HCEC 1CT (cell line): ENCODE measurements at places on chromosomes 5 and 9.
A peak's percentile ranks its signal among the peaks of the same experiment; 100 is the strongest.

DNA sequence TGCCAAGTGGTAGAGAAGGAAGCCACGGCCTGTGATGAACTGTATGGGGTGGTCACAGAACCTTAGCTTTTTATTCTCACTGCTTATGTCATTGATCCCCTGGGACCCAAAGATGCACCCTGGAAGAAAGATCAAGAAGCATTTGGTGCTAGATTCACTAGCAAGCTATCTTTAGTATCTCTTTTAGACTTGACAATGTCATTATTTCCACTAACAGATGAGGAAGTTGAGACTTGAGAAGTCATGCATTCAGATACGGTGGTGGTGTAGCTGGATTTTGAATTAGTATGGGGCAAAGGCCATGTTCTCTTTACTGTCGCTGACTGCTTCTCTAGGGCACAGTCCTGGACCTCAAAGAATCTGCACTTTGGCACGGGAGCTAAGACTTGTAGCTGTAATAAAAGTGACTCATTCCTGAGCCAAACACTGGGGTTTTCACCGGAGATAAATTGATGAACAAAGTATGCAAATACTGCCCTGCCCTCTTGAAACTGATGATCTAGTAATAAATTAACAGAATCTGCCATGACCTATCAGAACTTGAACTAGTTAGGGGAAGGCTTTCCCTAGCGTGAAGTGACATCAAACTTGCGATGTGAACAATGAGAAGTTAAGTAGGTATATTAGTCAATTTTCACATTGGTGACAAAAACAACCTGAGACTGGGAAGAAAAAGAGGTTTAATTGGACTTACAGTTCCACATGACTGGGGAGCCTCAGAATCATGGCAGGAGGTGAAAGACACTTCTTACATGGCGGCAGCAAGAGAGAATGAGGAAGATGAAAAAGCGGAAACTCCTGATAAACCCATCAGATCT lies 5.4 kb downstream of the GDA start:
- no peak for DNase-seq

DNA sequence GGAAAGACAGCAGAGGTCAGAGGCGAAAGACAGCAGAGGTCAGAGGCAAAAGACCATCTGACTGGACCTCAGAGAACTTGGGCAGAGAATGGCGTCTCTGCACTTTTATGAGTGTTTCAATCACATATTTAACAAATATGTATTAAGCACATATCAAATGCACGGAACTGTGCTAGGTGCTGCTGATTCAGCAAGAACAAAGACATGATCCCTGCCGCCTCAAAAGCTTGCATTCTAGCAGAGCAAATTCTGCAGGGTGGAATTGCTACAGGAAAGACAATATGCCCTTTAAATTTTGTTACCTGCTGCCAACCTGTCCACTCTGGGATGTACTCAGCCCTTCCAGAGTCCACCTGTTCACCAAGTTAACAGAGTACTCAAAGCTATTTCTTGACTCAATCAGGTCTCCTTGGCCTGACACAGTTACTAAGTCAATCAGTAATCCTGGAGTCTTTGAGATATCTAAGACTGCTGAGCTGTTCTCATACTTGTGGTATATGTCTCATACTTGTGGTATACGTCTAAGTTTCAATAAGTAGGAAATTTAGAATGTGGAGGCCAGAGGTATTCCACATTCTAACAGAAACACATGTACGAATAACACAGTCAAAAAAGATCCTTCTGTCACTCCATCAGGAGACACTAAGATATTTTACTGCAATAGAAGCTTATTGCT lies 131.8 kb downstream of the GNAQ start:
- DNase-seq: peak; percentile 88

GRCh38 chr9:93655621-93656425 lies 79.4 kb downstream of the PHF2 start:
- no peak for DNase-seq

DNA sequence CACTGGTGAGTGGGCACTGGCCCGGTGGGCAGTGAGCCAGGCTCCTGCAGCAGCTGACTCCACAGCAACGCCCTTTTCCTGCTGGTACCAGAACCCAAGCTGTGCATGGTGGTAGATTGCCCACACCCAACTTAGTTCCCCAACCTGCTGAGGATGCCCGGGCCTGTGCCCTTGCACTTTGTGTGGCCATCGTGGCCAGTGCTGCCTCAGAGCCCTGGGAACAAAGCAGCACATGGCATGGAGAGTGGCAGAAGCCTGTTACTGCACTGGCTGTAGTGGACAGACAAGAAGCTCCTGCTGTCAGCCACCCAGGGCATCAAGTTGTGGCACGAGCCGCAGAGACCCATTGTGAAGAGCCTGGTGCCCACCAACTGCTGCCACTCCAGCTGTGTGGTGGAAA lies 612.9 kb downstream of the DNAH5 start:
- no peak for DNase-seq

GRCh38 chr5:134938030-134938429 lies 29.7 kb upstream of the CATSPER3 start:
- no peak for DNase-seq

GRCh38 chr5:53009816-53010215 lies 20.7 kb downstream of the ITGA2 start:
- no peak for DNase-seq

GRCh38 chr9:129569502-129570449 lies 51.1 kb downstream of the C9orf50 start:
- DNase-seq: peak; percentile 57

GRCh38 chr5:158152136-158152535 lies 293.2 kb upstream of the CLINT1 start:
- DNase-seq: no peak

GRCh38 chr5:60843936-60844905 lies at the start of gene ELOVL7:
ELOVL7 (minus strand) TSS chr5:60844269; CDS start chr5:60787397, 56,872 bp downstream.
- DNase-seq: peak; percentile 43

DNA sequence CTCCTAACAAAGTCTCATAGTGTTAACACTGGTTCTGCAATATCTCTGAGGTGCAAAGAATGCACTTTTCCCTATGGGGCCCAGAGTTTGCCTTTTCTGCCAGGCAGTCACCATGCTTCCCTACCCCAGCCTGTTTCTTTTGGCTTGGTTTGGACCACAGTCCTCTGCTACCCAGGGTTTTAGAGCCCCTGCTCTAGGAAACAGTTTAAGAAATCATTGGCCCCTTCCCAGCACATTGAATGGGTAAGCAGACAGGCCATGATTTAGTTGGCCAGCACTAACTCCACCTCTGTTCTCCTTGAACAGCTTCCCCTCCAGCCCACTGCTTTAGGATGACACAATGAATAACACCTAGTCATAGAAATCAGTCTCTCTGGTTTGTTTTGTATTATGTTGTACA lies 73.2 kb downstream of the UBAP1 start:
- DNase-seq: no peak

- DNase-seq: no peak
These were observed 41.8 kb downstream of the KLHL3 start for GRCh38 chr5:137693951-137694721.

GRCh38 chr5:53426878-53427277 lies 53.6 kb upstream of the FST start:
- no peak for DNase-seq
